Activated CD4-positive, alpha-beta memory T cell treated with anti-CD3 and anti-CD28 coated beads, Interleukin-2, amount 10 ng/mL, durations not matched to agents 7 days and 5 days (primary cell): ENCODE measurements at places on chromosomes 7 and 10. TPM values are rescaled to one million over a fixed set of nuclear protein-coding genes. Genes with fewer than 3 reads are reported as not detected.

GRCh38 chr7:132279718-132280117, 296.6 kb downstream of the PLXNA4 start:
- no peak overlapping the region for H3K27ac ChIP-seq
- no peak for DNase-seq
- no peaks in the 10 kb centered on the region for H3K4me1 ChIP-seq
- no peak overlapping the region for H3K4me3 ChIP-seq
- no peaks in the 10 kb centered on the region for H3K36me3 ChIP-seq

DNA sequence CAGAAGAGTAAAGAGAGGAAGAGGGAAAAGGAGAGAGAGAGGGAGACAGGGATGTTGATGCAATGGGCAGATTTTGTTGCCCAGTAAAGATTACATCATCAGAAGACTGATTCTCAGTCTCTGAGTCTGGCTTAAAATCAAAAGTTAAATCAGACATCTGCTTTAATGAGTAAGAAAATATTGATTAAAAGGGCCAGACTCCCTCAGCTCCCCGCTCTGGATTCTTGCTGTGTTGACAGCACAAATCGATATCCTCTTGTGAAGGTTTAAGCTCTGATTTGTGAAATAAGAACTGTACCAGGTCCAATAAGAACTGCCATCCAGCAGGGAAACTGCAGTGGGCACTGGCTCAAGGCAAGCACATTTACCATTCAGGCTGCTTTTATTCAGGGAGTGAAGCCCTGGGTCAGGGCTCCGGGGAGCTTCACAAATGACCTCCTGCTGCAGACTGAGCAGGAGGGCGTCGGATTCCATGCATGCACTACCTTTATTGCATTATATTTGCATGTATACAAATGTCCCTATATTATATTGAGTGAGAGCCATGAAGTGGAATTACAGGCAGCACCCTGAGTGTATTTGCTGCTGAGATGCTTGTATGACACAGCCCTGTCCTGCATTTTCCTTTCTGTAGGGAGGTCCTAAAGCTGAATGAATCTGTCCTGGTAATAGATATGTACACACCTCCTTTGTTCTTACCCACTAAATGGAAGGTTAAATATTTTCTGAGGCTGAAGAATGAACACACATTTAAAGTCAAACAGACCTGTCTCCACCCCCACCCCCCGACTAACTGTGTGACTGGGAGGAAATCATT, 401.5 kb downstream of the REEP3 start:
- H3K27me3 ChIP-seq, result peaks cover 9% of the 10 kb centered on the region
- H3K27ac ChIP-seq, result no peak overlapping the region
- H3K4me3 ChIP-seq, result no peak overlapping the region
- H3K4me1 ChIP-seq, result no peaks in the 10 kb centered on the region

- DNase-seq, result no peak
- H3K4me3 ChIP-seq, result no peak overlapping the region
- no peaks in the 10 kb centered on the region for H3K27me3 ChIP-seq
- H3K36me3 ChIP-seq, result no peaks in the 10 kb centered on the region
- H3K27ac ChIP-seq, result no peak overlapping the region
- no peaks in the 10 kb centered on the region for H3K4me1 ChIP-seq
Measured at GRCh38 chr10:57864765-57865680, 402.7 kb downstream of the IPMK start.

GRCh38 chr10:13376746-13377145, 28.7 kb upstream of the SEPHS1 start:
- peaks cover 20% of the 10 kb centered on the region for H3K27me3 ChIP-seq
- H3K27ac ChIP-seq, result no peak overlapping the region
- no peaks in the 10 kb centered on the region for H3K36me3 ChIP-seq
- DNase-seq, result no peak
- H3K4me3 ChIP-seq, result no peak overlapping the region

DNA sequence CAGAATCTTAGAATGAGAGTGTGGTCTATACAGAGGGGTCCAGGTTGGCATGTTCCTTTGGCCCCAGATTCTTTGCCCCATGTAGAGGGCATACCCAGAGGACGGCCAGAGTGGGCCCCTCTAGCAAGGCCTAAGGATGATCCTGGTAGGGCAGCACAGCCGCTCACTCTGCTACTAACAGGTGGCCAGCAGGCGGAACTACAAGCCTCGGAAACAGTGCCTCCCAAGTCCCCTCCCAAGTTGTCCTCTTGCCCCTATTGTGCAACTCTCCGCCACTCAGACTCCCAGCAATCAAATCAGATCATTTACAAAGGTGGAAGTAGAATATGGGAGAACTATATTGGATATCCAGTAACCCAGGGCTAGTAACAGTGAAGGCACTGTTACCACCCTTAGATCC, 107.4 kb downstream of the STRA8 start:
- H3K27me3 ChIP-seq, result no peaks in the 10 kb centered on the region
- no peak overlapping the region for H3K4me3 ChIP-seq
- no peaks in the 10 kb centered on the region for H3K36me3 ChIP-seq
- H3K27ac ChIP-seq, result no peak overlapping the region

DNA sequence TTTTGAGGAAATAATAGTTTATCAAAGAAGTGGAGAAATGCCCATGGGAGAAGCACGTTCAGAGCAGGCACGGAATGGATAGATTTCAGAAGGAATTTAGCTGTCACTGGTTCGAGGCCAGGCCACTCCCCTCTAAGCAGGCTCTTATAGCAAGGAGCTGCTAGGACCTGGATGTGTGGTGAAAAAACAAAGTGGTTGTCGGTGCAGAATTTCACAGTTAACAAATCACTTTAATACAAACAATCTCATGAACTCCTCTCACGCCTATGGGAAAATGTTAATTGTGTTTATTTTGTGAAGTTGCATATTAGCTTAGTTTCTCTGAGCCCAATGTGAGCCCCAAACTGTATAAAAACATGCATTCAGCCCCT, 176.3 kb downstream of the PKD1L1 start:
- H3K4me3 ChIP-seq, result no peak overlapping the region
- no peaks in the 10 kb centered on the region for H3K36me3 ChIP-seq
- no peak overlapping the region for H3K27ac ChIP-seq
- H3K27me3 ChIP-seq, result no peaks in the 10 kb centered on the region
- DNase-seq, result no peak

DNA sequence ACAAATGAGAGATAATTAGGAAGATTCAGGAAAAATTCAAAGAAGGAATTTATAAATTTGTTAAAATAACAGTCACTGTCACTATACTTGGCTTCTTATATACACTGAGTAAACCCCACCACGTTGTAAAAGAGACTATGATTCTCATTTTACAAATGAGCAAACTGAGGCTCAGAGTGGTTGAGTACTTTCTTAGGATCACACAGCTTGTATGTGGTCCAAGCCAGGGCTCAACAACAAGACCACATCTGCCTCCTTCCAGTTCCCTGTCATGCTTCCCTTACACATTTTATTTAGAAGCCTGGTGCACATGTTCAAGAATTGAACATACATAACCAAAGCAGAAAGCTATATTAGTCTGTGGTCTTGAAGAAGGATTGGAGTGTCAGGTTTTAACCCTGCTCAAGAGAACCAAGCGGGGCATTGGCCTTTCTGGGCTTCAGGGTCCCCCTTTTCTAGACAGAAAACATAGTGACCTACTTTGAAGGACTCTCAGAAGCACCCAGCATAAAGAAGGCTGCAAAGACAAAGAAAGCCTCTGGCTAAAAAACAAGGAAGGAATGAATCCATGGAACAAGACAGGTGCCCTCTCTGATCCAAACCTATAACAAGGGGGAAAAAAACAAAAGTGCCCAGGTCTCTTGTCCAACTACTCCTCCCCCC, 846 bp downstream of the MRLN start:
- H3K27me3 ChIP-seq, result peaks cover 10% of the 10 kb centered on the region
- H3K4me1 ChIP-seq, result no peaks in the 10 kb centered on the region
- DNase-seq, result no peak
- no peak overlapping the region for H3K27ac ChIP-seq

GRCh38 chr10:110859206-110859972, 12.3 kb upstream of the PDCD4 start:
- H3K36me3 ChIP-seq, result peaks cover 8% of the 10 kb centered on the region
- H3K27me3 ChIP-seq, result no peaks in the 10 kb centered on the region
- H3K4me3 ChIP-seq, result no peak overlapping the region
- H3K4me1 ChIP-seq, result peaks cover 78% of the 10 kb centered on the region
- no peak for DNase-seq

GRCh38 chr10:93826355-93826754, 67.4 kb upstream of the SLC35G1 start:
- H3K4me3 ChIP-seq, result no peak overlapping the region
- H3K27me3 ChIP-seq, result peaks cover 2% of the 10 kb centered on the region
- no peaks in the 10 kb centered on the region for H3K4me1 ChIP-seq
- no peaks in the 10 kb centered on the region for H3K36me3 ChIP-seq

GRCh38 chr10:19935176-19935575, 118.9 kb downstream of the PLXDC2 start:
- H3K27ac ChIP-seq, result no peak overlapping the region
- no peak overlapping the region for H3K4me3 ChIP-seq
- no peaks in the 10 kb centered on the region for H3K36me3 ChIP-seq
- H3K27me3 ChIP-seq, result no peaks in the 10 kb centered on the region

- H3K27me3 ChIP-seq, result no peaks in the 10 kb centered on the region
- no peak for DNase-seq
- no peaks in the 10 kb centered on the region for H3K4me1 ChIP-seq
Measured at GRCh38 chr10:76329891-76330575, 898.6 kb downstream of the LRMDA start.

DNA sequence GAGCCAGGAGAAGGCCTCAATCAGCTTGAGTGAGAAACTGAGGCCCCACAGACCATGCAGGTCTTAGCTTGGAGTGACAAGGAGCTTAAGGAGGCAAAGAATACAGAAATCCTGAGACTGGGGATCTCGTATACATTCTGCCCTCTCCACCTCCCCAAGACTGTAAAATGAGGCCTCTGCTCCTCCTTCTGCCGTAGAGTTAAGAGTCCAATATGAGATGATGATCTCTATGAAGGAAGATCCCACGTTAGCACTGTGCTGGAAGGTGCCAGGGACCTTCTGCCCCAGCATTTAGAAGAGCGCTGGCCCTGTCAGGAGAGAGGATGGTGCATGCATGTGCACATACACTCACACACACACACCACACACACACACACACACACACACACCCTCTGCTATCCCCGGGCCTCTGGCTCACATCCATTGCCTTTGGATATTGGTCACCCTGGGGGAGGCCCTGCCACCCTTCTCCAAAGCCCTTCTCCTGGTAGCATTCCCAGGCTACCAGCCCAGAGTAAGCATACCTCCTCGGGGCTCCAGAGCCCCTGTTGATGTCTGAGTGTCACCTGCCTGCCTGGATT, 15.0 kb downstream of the ZCCHC24 start:
- H3K4me3 ChIP-seq, result no peak overlapping the region
- peaks cover 17% of the 10 kb centered on the region for H3K4me1 ChIP-seq
- H3K36me3 ChIP-seq, result no peaks in the 10 kb centered on the region
- no peak overlapping the region for H3K27ac ChIP-seq
- H3K27me3 ChIP-seq, result peaks cover 10% of the 10 kb centered on the region
- DNase-seq, result no peak

GRCh38 chr10:88253128-88253527, 330.0 kb downstream of the RNLS start:
- peaks cover 15% of the 10 kb centered on the region for H3K4me1 ChIP-seq
- H3K27ac ChIP-seq, result no peak overlapping the region
- no peaks in the 10 kb centered on the region for H3K27me3 ChIP-seq
- H3K36me3 ChIP-seq, result no peaks in the 10 kb centered on the region

DNA sequence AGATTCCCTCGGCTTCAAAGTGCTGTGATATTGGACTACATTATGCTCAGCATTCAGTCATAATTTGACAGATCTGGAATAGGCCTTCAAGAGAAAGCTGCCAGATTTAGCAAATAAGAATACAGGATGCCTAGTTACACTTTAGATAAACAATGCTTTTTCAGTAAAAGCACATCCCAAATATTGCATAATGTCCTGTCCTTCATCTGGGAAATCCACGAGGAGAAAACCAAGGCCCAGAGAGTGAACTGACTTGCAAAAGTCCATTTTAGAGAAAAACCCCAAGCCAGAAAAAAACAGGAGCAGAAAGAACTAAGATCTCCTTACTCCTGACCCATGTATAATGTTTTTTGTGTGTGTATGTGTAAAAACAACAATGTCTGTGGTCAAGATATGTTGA, 12.0 kb upstream of the BLNK start:
- no peak overlapping the region for H3K4me3 ChIP-seq
- H3K36me3 ChIP-seq, result no peaks in the 10 kb centered on the region
- DNase-seq, result no peak
- H3K4me1 ChIP-seq, result peaks cover 6% of the 10 kb centered on the region

- peaks cover 47% of the 10 kb centered on the region for H3K36me3 ChIP-seq
- DNase-seq, result no peak
- H3K4me3 ChIP-seq, result no peak overlapping the region
- H3K4me1 ChIP-seq, result peaks cover 37% of the 10 kb centered on the region
- H3K27me3 ChIP-seq, result no peaks in the 10 kb centered on the region
Measured at GRCh38 chr7:66930341-66930740, 9.3 kb downstream of the TMEM248 start.

GRCh38 chr7:132380059-132380458, 196.2 kb downstream of the PLXNA4 start:
- no peak overlapping the region for H3K27ac ChIP-seq
- DNase-seq, result no peak
- H3K4me3 ChIP-seq, result no peak overlapping the region
- peaks cover 41% of the 10 kb centered on the region for H3K27me3 ChIP-seq
- no peaks in the 10 kb centered on the region for H3K4me1 ChIP-seq

DNA sequence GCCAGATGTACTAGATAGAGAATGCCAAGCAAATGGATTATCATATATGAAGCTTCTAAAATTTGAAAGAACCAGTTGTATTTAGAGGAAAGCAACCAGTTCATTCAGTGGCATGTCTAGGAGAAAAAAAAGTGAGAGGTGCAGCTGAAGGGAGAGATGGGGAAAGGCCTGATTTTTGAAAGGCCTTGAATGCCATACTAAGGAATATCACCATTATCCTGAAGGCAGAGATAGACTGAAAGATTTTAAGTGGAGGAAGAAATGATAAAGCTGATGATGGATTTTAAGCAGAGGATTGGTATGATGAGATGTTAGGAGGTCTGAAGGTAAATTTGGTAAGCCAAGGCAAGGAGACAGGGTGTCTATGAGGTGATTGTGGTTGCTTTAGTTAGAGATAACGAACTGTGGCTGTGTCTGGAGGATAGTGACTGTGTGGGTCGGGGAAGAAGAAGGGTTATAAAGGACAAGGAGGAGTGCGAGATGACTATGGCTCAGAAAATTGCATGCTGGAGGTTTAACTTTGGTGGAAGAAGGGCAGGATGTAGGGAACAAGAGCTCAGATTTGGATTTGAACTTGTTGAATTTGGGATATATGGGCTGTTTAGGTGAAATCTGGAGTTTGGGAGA, 330.8 kb downstream of the EXOC4 start:
- no peaks in the 10 kb centered on the region for H3K27me3 ChIP-seq
- H3K4me3 ChIP-seq, result no peak overlapping the region
- no peak overlapping the region for H3K27ac ChIP-seq
- peaks cover 12% of the 10 kb centered on the region for H3K36me3 ChIP-seq
- peaks cover 2% of the 10 kb centered on the region for H3K4me1 ChIP-seq

UCN3 gene
- not detected for total RNA-seq

COBL gene
- total RNA-seq, result not detected

GHRHR gene
- total RNA-seq, result not detected

SLC16A9 gene
- 0.48 TPM for total RNA-seq

RAB11FIP2 gene
- total RNA-seq, result 12.0 TPM

SPDYE8 gene
- total RNA-seq, result not detected

ZKSCAN1 gene
- total RNA-seq, result 63.1 TPM

CFAP43 gene
- 0.25 TPM for total RNA-seq

LIPN gene
- total RNA-seq, result not detected

LDB3 gene
- 0.05 TPM for total RNA-seq
